ENCODE measurements at places on chromosomes 6 and 20.
A peak's percentile ranks its signal among the peaks of the same experiment; 100 is the strongest.

- peak; percentile 3 for DNase-seq
Observed at GRCh38 chr6:44800171-44800783, 412.8 kb downstream of the CDC5L start.

DNA sequence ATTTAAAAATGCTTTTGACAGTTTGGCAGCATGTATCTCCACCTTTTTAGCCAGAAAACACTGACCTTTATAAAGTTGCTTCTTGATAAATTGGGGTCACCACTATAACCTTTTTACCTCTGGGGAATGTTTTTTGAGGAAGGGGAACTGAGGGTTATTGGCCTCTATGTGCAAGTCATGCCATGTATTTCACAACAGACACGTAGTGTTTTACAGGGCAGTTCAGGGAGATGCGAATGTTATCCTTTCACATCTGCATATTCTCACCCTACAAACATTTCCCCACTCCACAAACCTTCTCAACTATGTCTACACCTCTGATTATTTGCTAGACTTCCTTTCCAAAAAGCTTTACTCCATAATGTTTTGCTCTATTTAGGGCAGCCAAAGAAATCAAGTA lies 17.0 kb upstream of the SLA2 start:
- DNase-seq = no peak

GRCh38 chr6:17420368-17420767 lies 27.0 kb downstream of the CAP2 start:
- no peak for DNase-seq

DNA sequence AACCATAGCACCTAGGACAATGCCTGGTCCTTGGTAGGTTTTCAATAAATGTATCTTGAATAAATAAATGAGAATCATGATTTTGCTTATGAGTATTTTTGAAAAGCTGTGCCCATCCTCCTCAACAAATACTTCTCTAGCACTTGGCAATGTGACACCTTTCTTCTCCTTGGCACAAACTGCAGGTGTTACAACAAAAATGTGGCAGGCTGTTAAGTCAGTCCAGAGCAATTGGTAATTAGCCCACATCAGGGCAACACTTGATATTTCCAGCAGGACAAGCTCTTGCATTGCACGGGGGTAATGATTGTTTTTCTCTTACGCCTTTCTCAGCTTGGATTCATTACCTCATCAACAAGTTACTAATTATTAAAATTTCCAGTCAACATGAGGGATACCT lies 31.6 kb upstream of the SNX9 start:
- peak; percentile 69 for DNase-seq

DNA sequence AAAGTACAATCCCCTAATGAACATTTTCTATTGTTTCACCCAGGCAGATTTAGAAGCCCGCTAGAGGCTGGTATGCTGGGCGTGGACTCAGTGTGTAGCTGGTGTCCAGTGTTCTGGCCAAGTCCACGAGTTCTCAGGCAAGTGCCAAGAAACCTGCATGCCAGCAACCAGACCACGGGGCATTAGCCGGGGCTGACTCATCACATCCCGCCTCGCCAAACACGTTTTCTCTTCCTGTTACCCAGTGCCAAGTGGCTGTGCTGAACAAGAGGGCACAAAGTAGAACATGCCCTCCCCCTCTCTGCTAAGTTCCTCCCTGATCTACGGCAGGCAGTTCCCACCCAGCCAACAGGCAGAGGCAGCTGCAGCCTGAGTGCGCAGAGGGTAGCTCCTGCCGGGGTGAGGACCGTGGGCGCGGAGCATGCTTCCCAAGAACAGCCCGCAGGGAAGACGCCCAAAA lies 29.6 kb downstream of the RAMACL start:
- DNase-seq = peak; percentile 21

GRCh38 chr20:47559141-47559540 lies 57.5 kb downstream of the NCOA3 start:
- DNase-seq = no peak

- DNase-seq = no peak
Observed at GRCh38 chr6:165680975-165681374, 17.9 kb upstream of the PDE10A start.

DNA sequence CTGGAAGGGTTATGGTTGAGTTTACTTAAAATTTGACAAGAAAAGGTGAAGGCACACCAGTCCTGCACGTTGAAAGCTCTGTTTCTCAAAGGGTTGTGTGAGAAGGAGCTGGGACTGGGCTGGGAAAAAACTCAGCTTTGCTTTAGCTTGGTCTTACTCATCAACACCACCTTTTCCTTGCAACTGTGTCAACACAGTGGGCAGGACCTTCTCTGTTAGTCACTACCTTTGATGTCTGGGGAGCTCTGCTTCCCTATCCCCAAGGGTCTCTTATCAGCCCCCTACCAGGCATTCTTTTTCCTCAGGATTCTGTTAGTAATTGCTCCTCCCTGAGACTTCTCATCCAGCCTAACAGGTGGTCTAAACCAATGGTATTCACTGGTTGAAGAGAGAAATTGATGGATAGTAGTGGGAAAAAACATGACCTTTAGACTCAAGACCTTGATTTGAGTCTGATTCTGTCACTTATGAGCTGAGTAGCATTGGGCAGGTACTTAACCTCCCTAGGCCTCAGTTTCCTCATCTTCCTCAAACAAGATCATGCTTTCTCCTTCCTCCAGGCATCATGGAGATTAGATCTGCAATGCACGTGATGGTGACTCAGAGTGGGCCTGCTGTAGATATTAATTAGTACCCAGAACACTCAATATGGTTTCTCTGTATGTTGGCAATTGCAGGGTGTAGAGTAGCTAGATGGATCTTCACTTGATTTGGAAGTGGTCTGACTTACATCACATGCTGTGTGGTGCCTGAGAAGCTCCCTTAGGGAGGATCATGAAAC lies 17.2 kb upstream of the FOXA2 start:
- no peak for DNase-seq

DNA sequence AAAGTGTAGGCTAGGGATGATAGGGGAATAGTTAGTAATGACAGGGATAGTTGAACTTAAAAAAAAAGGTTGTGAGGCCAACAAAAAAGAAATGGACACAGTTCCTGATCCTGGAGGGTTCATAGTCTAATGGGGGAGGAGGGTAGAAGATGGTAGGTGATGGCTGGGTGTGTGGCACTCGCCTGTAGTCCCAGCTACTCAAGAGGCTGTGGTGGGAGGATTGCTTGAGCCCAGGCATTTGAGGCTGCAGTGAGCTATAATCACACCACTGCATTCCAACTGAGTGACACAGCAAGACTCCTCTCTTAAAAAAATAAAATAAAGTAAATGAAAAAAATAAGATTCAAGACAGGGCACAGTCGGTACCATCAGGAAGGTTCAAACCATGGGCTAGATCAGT lies 2.4 kb upstream of the MICB start:
- no peak for DNase-seq

DNA sequence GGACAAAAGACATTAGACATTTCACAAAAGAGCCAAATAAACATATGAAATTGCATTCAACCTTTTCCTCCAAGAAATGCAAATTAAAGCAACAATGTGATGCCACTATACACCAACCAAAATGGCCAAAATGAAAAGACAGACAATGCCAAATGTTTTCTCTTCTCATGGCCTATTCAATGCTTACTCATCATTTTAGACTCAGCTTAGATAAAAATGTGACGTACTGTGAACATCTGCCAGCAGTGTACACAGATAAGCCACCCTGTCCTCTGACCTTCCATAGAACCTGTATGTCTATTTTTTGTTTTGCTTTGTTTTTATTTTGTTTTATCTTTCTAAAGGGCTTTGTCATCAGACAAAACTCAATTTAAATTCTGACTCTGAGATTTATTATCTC lies 385.2 kb downstream of the FRK start:
- no peak for DNase-seq
